ENCODE measurements at places on chromosomes 1 and 21.

DNA sequence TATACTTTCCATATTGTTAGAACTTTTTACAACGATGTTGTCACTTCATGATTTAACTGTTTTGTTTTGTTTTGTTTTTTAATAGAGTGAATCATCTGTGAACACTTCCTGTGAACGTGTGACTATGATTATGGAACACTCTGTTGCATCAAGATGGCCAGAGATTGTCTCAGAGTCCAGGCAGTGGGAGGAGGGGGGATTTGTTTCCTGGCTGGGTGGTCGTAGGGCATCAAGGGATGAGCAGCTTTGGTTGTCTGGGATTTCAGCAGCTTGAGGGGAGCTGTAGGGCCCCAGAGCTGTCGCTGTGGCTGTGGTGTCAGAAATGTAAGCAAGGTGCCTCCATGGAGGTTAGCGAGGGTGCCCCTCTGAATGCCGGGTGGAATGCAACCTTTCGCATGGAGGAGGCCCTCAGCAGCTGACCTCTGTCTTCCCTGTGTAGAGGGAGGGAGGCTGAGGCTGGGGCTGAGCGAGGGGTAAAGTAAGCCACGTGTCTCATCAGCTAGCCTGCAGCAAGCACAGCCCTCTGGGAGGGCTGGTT, 21.4 kb downstream of the NEK2 start:
- no peak for DNase-seq

GRCh38 chr21:39854572-39854971, 12.7 kb upstream of the PCP4 start:
- DNase-seq: no peak

- no peak for DNase-seq
These were observed 29.9 kb upstream of the SAMD13 start for GRCh38 chr1:84271441-84272151.

DNA sequence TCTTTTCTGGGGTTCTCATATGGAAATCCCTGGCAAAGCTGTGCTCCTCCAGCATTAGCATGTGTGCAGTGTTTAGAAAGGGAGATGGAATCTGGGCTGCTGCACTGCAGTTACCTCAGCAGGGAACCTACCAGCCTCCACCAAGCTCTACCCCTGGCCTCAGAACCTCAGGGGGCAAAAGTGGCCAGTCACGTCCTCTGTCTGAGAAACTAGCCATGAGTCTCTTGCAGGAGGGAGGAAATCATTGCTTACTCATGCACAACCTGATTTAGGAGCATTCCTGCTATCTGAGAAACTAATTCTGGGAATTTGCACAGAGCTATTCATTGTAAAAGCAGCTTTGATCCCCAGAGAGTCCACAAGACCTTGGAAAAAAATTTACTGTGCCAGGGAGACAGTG, 80.6 kb upstream of the IPO9 start:
- no peak for DNase-seq

GRCh38 chr21:35377505-35378090, 328.5 kb upstream of the RUNX1 start:
- DNase-seq: no peak

GRCh38 chr1:2540816-2541492, 10.9 kb upstream of the HES5 start:
- no peak for DNase-seq

DNA sequence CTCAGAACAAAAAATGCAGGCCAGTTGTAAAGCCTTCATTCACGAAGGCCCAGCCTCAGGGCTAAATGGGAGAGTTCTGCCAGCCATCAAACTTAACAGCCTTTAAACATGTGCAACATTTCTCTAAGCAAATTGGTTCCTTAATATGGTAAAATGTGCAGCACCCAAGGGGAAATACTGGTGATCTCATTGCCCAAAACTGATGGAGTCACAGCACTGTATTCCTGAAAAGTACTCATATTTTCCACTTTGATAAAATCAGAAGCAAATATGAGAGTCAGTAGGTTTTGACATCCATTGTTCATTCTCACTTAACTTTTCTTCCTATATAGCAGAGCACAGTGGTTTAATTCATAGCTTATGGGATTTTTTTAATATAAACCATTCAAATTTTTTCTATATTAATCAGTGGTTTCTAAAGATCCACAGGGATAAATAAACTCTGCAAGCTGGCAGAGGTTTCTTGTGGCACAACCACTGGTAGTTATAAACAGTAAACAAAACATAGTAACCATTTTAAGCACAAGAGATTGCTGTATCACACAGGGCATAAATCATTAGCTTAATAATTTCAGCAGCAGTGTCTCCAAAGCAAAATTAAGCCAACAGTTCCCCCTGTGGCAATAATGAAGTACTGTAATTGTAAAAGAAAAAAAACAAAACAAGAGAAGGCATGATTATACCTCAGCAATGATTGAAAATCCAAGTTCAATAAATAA, 106.9 kb upstream of the LYPLAL1 start:
- peak; percentile 34 for DNase-seq

DNA sequence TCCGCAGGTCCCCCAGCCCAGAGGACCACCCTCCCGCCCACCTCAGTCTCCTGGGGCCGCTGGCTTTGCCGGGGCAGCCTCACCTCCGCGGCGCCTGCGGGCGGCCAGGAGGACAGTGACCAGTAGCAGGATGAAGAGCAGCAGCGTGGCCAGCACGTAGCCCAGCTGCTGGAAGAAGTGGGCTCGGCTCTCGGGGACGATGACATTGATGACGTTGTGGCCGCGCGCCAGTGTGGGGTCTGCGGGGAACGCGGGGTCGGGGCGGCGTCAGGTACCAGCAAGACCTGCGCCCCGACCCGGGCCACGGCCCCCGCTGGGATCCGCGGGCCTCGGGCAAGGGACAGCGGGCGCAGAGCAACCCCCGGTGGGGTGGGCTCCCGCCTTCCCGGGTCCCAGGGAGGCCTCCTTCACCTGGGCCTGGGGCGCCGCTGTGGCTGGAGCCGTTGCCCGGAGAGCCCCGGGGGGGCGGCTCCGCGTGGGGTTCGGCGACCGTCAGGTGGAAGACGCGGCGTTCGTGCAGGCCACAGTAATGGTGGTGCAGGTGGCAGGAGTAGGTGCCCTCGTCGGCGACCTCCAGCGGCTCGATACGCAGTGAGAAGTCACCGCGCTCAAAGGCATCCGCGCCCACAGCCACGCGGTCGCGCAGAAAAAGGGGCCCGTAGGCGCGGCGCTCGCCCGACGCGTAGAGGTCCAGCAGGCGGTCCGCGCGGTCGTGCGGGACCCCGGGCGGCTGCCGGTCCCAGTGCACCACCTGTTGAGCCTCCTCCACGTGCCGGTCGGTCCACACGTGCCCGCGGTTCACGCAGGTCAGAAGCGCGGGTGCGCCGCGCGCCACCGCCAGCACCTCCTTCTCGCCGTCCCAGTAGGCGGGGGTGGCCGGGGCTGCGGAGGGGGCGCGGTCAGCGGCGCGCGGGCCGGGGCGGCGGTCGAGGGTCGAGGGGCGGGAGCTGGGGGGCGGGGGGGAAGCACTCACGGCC, 3.8 kb downstream of the MXRA8 start:
- no peak for DNase-seq

- DNase-seq: no peak
These were observed 118.1 kb downstream of the PGBD5 start for GRCh38 chr1:230308039-230308438.

DNA sequence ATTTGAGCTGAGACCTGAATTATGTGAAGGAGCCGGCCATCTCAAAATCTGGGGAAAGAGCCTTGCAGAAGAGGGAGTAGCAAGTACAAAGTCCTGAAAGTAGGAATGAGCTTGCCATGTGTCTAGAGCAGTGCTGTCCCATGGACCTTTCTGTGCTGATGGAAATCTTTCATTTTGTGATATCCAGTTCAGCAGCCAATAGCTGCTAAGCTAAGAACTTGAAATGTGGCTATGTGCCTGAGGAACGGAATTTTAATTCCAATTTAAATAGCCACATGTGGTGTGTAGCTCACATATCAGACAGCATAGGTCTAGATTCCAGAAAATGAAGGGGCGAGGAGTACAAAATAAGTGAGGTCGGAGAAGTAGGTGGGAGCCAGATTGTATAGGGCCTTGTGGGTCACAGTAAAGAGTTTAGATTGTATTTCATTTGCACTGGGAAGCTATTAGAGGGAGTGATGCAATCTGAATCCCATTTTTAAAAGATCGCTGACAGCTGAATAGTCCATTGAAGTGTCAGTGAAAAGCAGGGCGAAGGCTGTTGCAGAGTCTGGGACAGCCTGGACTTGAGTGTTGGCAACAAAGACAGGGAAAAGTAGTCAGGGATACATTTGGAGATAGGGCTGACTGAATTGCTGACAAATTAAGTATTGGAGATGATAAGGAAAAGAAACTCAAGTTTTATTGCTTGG, 80.3 kb downstream of the TMEM200B start:
- no peak for DNase-seq

GRCh38 chr1:63920154-63921117, 146.6 kb downstream of the ROR1 start:
- no peak for DNase-seq

DNA sequence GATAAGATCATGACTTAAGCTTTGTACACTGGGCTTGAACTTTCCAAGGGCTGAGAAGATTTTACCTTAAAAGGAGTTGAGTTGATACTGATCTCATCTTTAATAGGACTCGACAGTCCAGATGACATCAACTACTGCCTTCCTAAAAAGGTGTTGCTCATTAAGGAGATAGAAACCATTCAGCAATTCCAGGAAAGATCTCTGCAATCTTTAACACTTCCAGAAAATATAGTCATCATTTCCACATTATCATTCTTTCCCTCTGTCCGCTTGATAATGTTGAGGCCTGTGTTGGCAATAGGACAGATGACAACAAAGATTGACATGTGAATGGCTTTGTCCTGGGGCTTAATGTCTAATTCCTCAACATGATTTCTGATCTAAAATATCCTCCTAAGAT, 145.4 kb upstream of the C1orf21 start:
- DNase-seq: no peak

DNA sequence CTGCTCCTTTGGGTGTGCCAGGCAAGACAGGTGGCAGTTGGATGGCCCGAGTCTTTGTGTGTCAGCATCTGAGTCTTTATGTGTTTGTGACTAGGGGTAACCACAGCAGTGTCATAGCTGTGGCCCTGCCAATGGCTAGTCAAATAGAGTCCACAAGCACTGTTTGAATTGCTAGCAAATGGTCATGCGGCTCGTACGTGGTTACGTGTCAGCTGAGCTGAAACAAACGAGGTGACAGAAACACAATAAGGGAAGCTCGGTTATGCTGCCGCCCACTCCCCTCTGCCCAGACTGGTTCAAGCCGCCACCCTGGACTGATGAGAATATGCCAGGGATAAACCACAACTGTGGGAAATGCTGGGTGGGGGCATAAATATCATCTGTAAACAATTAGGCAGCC, 174.3 kb upstream of the LMO4 start:
- peak; percentile 7 for DNase-seq

GRCh38 chr1:159055181-159055641, 21.4 kb downstream of the AIM2 start:
- no peak for DNase-seq

DNA sequence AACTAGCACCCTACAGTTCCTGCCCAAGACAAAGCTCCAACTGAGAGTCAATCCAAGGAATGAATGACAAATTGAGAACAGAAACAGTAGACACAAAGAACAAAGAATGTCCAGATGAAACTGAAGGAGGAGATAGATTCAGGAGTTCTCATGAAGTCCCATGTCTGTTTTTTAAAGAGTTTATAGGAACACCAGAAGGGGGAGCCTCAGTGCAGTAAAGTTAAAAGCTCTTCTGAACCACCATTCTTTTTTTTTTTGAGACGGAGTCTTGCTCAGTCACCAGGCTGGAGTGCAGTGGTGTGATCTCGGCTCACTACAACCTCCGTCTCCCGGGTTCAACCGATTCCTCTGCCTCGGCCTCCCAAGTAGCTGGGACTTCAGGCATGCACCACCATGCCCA, 323.6 kb downstream of the MRPL39 start:
- no peak for DNase-seq

GRCh38 chr1:29649189-29650040, 413.1 kb downstream of the PTPRU start:
- peak; percentile 26 for DNase-seq

GRCh38 chr1:183962903-183963302, 74.6 kb downstream of the COLGALT2 start:
- DNase-seq: no peak

DNA sequence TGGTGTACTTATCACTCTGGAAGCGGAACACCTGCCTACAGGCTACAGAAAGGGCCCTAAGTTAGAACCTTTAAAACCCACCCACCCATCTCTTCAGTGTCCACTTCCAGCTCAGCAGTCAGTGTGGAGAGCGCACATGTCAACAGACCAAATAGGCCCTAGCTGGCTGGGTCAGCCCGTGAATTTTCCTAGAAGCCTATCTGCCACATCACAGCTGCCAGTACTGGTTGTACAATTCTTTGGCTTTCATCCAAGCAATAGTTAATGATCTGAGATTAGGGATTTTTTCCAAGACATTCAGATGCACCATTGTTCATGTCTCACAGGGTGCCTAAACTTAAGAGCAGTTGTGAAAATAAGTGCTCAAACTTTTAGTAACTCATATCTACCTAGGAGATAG, 197.1 kb downstream of the KCNK2 start:
- no peak for DNase-seq

DNA sequence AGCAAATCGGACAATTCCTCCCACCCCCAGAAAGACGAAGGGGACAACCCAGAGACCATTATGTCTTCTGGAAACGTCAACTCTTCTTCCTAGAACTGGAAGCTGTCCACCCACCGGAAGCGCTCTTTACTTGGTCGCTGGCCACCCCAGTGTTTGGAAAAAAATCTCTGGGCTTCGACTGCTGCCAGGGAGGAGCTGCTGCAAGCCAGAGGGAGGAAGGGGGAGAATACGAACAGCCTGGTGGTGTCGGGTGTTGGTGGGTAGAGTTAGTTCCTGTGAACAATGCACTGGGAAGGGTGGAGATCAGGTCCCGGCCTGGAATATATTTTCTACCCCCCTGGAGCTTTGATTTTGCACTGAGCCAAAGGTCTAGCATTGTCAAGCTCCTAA, 3.2 kb downstream of the S1PR1 start:
- DNase-seq: no peak

DNA sequence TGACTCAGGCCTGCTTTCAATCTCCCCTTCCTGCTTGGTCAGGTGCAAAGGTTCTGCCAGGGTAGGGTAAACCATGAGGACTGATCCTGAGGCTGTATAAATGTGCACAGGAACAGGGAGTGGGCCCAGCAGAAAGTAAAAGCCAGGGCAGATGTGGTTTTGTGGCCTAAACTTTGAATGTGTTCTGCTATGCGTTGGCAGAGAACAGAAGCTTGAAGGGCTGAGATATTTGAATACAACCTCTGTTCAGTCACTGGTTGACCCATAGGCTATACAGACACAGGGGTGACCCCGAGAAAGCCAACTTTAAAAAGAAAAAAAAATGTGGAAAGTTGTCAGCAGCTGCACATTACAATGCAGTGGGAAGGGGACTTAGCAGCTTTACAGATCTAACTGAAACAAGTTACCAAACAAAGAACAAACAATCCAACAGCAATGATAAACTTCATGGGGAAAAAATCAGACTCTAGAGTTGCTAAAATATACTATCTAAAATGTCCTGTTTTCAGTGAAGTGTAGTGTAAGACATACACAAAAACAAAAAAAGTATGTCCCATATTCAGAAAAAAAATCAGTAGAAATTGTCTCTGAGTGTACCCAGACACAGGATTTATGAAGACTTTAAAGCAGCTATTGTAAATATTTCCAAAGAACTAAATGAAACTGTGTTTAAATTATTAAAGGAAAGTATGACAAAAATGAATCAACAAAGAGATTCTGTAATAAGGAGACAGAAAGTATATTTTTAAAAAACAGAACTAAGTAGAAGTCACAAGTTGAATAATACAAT, 216.1 kb downstream of the RPS6KC1 start:
- no peak for DNase-seq
